Panc1 (cell line): ENCODE measurements at places on chromosomes 6 and 20. TPM values are rescaled to one million over a fixed set of nuclear protein-coding genes. Genes with fewer than 3 reads are reported as not detected.

DNA sequence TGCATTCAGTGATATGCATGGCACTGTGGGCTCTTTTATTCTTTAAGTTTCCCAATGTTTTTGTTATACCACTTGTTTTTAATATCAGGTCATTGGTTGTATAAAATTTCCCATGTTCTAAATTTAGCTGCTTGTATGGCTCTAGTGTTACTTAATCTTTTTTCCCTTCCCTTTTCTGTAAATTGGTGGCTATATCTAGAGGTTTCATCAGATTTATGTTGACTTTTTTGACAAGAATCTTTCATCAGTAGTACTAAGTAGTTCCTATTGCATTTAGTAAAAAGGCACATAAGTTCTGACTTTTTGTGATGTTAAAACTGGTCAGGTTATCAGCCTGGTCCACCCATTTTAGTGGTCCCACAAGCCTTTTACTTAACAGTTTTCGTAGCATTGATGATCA lies 51.1 kb downstream of the MMS22L start:
- no peaks in the 10 kb centered on the region; the same call in 1 of the 2 replicates for H3K36me3 ChIP-seq
- H3K4me1 ChIP-seq = no peaks in the 10 kb centered on the region
- H3K4me3 ChIP-seq = no peak overlapping the region
- DNase-seq = no peak
- no peak overlapping the region for H3K27ac ChIP-seq

The RIPPLY2 gene
- 6.5 TPM for total RNA-seq

- no peaks in the 10 kb centered on the region for H3K27me3 ChIP-seq
- H3K36me3 ChIP-seq = no peaks in the 10 kb centered on the region
- no peak overlapping the region for H3K27ac ChIP-seq
- H3K4me3 ChIP-seq = no peak overlapping the region
- DNase-seq = no peak
Observed at GRCh38 chr6:38290133-38290799, 349.5 kb downstream of the BTBD9 start.

The C6orf132 gene
- 12.9 TPM for total RNA-seq

DNA sequence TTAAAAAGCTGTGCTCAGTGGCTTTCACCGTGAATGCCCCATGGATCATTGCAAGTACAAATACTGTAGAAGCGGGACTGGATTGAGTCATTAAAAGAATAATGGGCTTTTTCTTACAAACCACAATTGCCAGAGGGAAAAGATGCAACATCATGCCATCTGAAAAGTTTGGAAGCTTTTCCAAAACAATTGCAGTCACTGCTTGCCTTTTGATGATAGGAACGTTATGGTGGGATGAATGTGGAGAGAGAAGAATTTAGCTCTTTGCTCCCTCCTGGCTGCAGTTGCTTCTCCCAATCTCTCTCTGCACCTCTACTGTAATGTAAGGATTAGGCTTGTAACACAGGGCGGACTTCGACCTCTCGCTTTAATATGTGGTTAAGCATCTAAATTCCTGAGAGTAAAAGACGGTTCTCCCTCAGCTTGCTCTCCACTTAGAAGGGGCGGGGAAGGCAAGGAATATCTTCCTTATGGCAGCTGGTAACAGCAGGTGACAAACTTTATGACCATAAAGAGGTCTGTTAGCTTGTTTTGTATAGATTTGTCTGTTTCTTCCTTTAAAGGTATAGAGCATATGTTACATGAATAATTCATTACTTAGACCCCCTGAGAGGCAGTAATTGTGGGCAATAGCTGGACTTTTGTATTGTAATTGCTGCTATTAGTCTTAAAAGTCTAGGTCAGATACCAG lies 376.1 kb downstream of the UTRN start:
- H3K27ac ChIP-seq = no peak overlapping the region
- H3K4me3 ChIP-seq = no peak overlapping the region
- no peak for DNase-seq
- no peaks in the 10 kb centered on the region for H3K4me1 ChIP-seq
- no peaks in the 10 kb centered on the region for H3K27me3 ChIP-seq

DNA sequence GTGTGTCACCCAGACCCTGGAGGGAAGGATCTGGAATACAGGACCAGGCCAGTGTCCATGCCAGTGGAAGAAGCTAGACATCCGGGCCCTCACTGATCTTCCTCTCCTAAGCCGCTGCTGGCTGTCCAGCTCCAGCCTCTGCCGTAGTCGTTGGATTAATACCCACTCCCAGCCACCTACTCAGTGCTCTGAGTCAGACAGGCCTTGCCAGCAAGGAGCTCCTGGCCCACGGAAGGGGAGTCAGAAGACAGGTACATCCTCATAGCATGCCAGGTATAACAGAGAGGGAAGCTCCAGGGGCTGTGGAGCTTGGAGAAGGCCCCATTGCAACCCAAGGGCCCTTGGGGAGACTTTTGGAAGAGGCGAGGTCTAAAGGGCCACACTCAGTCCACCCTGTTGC lies 49.0 kb downstream of the STK35 start:
- no peak overlapping the region for H3K4me3 ChIP-seq
- DNase-seq = no peak
- no peaks in the 10 kb centered on the region for H3K4me1 ChIP-seq
- H3K27ac ChIP-seq = no peak overlapping the region
- no peaks in the 10 kb centered on the region for H3K36me3 ChIP-seq
- no peaks in the 10 kb centered on the region for H3K27me3 ChIP-seq

The BMP5 gene
- 17.7 TPM for total RNA-seq

GRCh38 chr20:57262784-57263609 lies 3.4 kb downstream of the BMP7 start:
- H3K27me3 ChIP-seq = peaks cover 6% of the 10 kb centered on the region; the same call in 1 of the 2 replicates
- no peaks in the 10 kb centered on the region for H3K36me3 ChIP-seq
- peaks cover 8% of the 10 kb centered on the region for H3K4me1 ChIP-seq
- H3K27ac ChIP-seq = no peak overlapping the region
- no peak overlapping the region for H3K4me3 ChIP-seq

- H3K27ac ChIP-seq = no peak overlapping the region
- H3K4me1 ChIP-seq = no peaks in the 10 kb centered on the region
- no peaks in the 10 kb centered on the region; the same call in 1 of the 2 replicates for H3K36me3 ChIP-seq
Observed at GRCh38 chr6:34589140-34589539, 33.0 kb upstream of the SPDEF start.

DNA sequence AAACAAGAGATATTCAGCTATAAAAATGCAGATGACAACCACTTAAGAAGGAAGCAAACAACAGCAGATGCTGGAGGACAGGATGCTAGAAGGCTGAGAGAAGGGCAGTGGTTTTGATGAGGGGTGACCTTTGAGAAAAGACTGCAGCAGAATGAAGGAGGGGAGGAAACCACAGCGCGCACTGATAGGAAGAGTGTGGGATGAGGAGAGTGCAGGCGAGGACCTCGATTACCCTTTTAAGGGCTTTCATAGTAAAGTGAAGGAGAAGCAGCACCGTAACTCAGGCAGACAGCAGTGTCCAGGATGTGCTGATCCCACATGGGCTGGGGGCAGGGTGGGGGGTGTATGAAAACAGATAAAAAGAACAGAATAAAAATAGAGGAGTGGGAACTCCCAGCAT lies 19.2 kb downstream of the ZBTB2 start:
- 0 out of 2 replicates have a peak, but pooled peaks cover 2% of the 10 kb centered on the region for H3K36me3 ChIP-seq
- no peak overlapping the region for H3K27ac ChIP-seq
- DNase-seq = no peak
- no peaks in the 10 kb centered on the region for H3K27me3 ChIP-seq
- H3K4me1 ChIP-seq = peaks cover 10% of the 10 kb centered on the region
- H3K4me3 ChIP-seq = no peak overlapping the region

- H3K4me1 ChIP-seq = no peaks in the 10 kb centered on the region
- no peaks in the 10 kb centered on the region for H3K27me3 ChIP-seq
- no peak overlapping the region for H3K4me3 ChIP-seq
- DNase-seq = no peak
- H3K36me3 ChIP-seq = no peaks in the 10 kb centered on the region
Observed at GRCh38 chr6:145626857-145627256, 108.5 kb downstream of the EPM2A start.

The RAET1L gene
- total RNA-seq = not detected

GRCh38 chr20:50731930-50732690 lies 730 bp downstream of the PARD6B start:
- H3K36me3 ChIP-seq = peaks cover 16% of the 10 kb centered on the region
- H3K4me1 ChIP-seq = peaks cover 53% of the 10 kb centered on the region
- DNase-seq = no peak
- peak overlapping the region; percentile 71 for H3K4me3 ChIP-seq
- H3K27ac ChIP-seq = peak overlapping the region; percentile 99

DNA sequence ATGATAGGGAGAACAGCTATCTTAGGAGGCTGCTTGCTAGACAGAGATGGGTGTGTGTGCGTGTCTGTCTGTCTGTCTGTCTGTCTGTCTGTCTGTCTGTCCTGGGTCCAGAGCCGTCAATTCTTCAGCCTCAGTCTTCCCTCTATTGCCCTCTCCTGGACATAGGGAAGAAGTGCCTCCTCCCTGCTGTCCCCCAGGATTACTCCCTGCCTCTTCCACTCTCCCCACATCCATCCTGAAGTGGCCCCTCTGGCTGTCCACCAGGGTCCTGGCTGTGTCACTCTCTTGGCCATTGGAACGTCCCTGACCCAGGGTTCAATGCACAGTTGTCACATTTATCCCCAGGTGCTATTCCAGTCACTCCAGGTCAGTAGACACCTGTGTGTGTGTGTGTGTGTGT lies 10.2 kb downstream of the TREML2 start:
- no peak overlapping the region for H3K27ac ChIP-seq
- H3K36me3 ChIP-seq = no peaks in the 10 kb centered on the region
- no peak for DNase-seq
- H3K27me3 ChIP-seq = no peaks in the 10 kb centered on the region; the same call in 1 of the 2 replicates

- H3K27me3 ChIP-seq = no peaks in the 10 kb centered on the region
- peaks cover 33% of the 10 kb centered on the region for H3K4me1 ChIP-seq
- peak overlapping the region; percentile 77 for H3K27ac ChIP-seq
- no peak overlapping the region for H3K4me3 ChIP-seq
- peak; percentile 47 for DNase-seq
- H3K36me3 ChIP-seq = peaks cover 4% of the 10 kb centered on the region
Observed at GRCh38 chr6:36912586-36912985, 26.8 kb downstream of the C6orf89 start.

The SAMD10 gene
- 8.8 TPM for total RNA-seq

DNA sequence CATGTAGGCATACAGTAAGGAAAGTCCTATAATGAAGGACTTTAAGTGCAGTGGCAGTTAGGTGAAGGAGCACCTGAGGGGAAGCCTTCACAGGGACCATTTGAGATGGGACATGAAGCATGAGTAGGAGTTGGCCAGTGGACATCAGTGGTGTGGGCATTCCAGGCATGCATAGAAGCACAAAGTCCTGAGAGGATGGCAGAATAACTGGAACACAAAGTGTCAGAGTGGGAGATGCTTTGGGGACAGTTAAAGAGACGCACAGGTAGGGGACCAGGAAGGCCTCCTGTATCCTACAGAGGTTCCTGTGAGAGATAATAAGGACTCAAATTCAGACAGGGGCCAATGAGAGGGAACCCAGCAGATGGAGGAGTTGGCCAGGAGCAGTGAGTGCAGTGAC lies 26.4 kb upstream of the EFHC1 start:
- H3K36me3 ChIP-seq = no peaks in the 10 kb centered on the region
- peaks cover 15% of the 10 kb centered on the region for H3K4me1 ChIP-seq
- no peak overlapping the region for H3K4me3 ChIP-seq
- no peak for DNase-seq

The PSMG4 gene
- 27.0 TPM for total RNA-seq

The DDX43 gene
- total RNA-seq = 24.9 TPM

- H3K36me3 ChIP-seq = no peaks in the 10 kb centered on the region
- no peak for DNase-seq
- H3K4me1 ChIP-seq = no peaks in the 10 kb centered on the region
- H3K27ac ChIP-seq = no peak overlapping the region
Observed at GRCh38 chr6:44475779-44476434, 88.4 kb downstream of the CDC5L start.

DNA sequence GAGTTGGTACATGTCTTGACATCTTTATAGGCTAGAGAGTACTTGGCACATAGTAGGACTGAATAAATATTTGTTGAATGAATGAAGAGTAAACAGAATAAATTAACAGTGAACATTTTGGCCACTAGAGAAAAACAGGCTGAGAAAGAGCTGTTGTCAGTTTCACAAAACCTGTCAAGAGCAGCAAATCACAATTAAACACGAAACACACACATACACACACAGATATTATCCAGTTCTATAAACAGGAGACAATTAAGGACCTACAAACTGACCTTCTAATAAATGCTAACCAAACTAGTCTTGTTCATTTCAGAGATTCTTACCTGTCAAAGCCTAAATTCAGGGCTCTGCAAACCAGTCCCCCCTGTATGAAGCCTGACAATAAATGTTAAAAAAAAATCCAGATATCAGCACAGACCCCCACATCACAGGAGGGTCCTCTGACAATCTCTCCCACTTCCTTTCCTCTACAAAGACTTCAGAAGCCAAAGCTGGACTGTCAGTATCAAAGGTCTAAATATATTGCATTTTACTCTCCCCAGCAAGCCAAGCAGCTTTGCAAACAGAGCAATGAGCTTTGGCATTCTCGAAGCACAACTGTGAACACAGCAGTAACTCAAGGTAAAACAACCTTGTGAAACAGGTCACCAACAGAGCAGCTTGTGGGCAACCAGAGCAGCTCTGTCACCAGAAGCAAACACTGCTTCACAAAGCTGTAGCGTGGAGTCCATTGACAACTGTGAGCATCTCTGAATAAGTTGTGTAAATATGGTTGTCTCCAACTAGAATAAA lies 229.9 kb downstream of the TBXT start:
- no peaks in the 10 kb centered on the region for H3K36me3 ChIP-seq
- H3K27ac ChIP-seq = no peak overlapping the region
- H3K4me3 ChIP-seq = no peak overlapping the region
- DNase-seq = no peak
- peaks cover 10% of the 10 kb centered on the region; the same call in 1 of the 2 replicates for H3K27me3 ChIP-seq

The GZF1 gene
- total RNA-seq = 18.0 TPM

GRCh38 chr20:14232650-14233049 lies 104.8 kb downstream of the FLRT3 start:
- H3K27me3 ChIP-seq = no peaks in the 10 kb centered on the region
- no peak overlapping the region for H3K27ac ChIP-seq
- no peak overlapping the region for H3K4me3 ChIP-seq
- DNase-seq = no peak
- H3K4me1 ChIP-seq = no peaks in the 10 kb centered on the region
- H3K36me3 ChIP-seq = no peaks in the 10 kb centered on the region

GRCh38 chr6:119215309-119215708 lies 134.3 kb downstream of the MAN1A1 start:
- H3K36me3 ChIP-seq = no peaks in the 10 kb centered on the region
- no peak for DNase-seq
- H3K4me1 ChIP-seq = no peaks in the 10 kb centered on the region
- H3K27me3 ChIP-seq = no peaks in the 10 kb centered on the region; the same call in 1 of the 2 replicates
- no peak overlapping the region for H3K4me3 ChIP-seq

- no peaks in the 10 kb centered on the region for H3K27me3 ChIP-seq
- no peak for DNase-seq
- H3K4me3 ChIP-seq = no peak overlapping the region
- H3K36me3 ChIP-seq = no peaks in the 10 kb centered on the region
Observed at GRCh38 chr6:129966125-129966524, 52.3 kb upstream of the L3MBTL3 start.

GRCh38 chr6:353642-354614 lies 37.6 kb upstream of the IRF4 start:
- no peak overlapping the region for H3K4me3 ChIP-seq
- no peak overlapping the region for H3K27ac ChIP-seq
- H3K27me3 ChIP-seq = no peaks in the 10 kb centered on the region
- H3K4me1 ChIP-seq = no peaks in the 10 kb centered on the region
- DNase-seq = no peak
- H3K36me3 ChIP-seq = peaks cover 4% of the 10 kb centered on the region; the same call in 1 of the 2 replicates

- no peak for DNase-seq
- no peaks in the 10 kb centered on the region for H3K27me3 ChIP-seq
- H3K4me1 ChIP-seq = no peaks in the 10 kb centered on the region
- no peak overlapping the region for H3K4me3 ChIP-seq
- H3K27ac ChIP-seq = no peak overlapping the region
Observed at GRCh38 chr6:53588816-53589509, 44.1 kb upstream of the GCLC start.

The GHRH gene
- not detected for total RNA-seq
